GM23338 (cell line): ENCODE measurements at places on chromosomes 3 and 15. TPM values are rescaled to one million over a fixed set of nuclear protein-coding genes. Genes with fewer than 3 reads are reported as not detected.

The SCN11A gene
- total RNA-seq, result 0.08 and 0.14 TPM in 2 replicates

The TNNC1 gene
- total RNA-seq, result 1.7 and 6.5 TPM in 2 replicates

The ITIH1 gene
- total RNA-seq, result not detected in 2 replicates

The C3orf49 gene
- total RNA-seq, result not detected in 2 replicates

The TLR9 gene
- total RNA-seq, result not detected in 2 replicates

The SLC12A8 gene
- 10.1 and 15.9 TPM in 2 replicates for total RNA-seq

The COLQ gene
- 0.66 and 2.0 TPM in 2 replicates for total RNA-seq

The MASP1 gene
- total RNA-seq, result 1.6 and 5.9 TPM in 2 replicates

The UPK1B gene
- 0.66 TPM in 1 of 2 replicates, not detected in the other for total RNA-seq

The EXD1 gene
- total RNA-seq, result 0.07 TPM in 1 of 2 replicates, not detected in the other

The CA12 gene
- total RNA-seq, result 2.9 and 5.2 TPM in 2 replicates

- DNase-seq, result no peak
- no peak overlapping the region for H3K4me3 ChIP-seq
- no peaks in the 10 kb centered on the region for H3K36me3 ChIP-seq
- no peaks in the 10 kb centered on the region for H3K27me3 ChIP-seq
Observed at GRCh38 chr3:152394246-152394645, 125.5 kb downstream of the MBNL1 start.

DNA sequence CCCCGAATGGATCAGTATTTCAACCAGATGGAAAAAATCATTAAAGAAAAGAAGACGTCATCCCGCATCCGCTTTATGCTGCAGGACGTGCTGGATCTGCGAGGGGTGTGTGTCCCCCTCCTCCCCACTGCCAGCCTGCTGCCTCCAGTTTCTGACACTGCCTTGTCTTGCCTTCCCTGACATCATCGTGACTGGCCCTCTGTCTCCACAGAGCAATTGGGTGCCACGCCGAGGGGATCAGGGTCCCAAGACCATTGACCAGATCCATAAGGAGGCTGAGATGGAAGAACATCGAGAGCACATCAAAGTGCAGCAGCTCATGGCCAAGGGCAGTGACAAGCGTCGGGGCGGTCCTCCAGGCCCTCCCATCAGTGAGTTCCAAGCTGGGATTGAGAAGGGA, 10.9 kb downstream of the EIF4G1 start:
- no peak for DNase-seq
- H3K27me3 ChIP-seq, result no peaks in the 10 kb centered on the region
- no peak overlapping the region for H3K4me3 ChIP-seq
- no peak overlapping the region for H3K27ac ChIP-seq
- H3K36me3 ChIP-seq, result peaks cover 95% of the 10 kb centered on the region

DNA sequence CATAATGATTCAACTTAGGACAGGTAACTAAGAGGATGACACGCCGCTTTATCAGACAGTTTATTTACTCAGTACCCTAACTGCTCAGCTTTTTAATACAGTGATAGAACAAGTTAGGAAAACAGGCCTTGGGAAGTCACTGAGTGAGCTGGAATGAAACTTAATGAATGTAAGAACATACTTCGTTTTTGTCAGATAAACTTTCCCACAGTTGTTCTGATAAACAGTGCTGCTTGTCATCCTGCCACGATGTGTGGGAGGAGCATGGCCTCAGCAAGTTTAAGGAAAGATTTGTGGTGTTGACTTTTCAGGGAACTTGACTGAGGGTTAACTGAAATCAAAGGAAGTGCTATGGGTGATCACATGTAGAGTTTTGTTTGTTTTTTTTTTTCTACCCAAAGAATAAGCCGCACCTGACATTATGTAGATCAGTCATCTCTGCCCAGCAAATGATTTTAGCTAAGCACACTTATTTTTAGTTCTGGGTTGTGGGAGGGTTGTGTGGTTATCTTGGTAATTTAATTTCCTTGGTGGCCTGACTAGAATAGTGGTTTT, 5.6 kb upstream of the P2RY14 start:
- H3K4me1 ChIP-seq, result no peaks in the 10 kb centered on the region
- H3K4me3 ChIP-seq, result no peak overlapping the region
- no peaks in the 10 kb centered on the region for H3K36me3 ChIP-seq
- H3K27me3 ChIP-seq, result no peaks in the 10 kb centered on the region
- no peak overlapping the region for H3K27ac ChIP-seq

DNA sequence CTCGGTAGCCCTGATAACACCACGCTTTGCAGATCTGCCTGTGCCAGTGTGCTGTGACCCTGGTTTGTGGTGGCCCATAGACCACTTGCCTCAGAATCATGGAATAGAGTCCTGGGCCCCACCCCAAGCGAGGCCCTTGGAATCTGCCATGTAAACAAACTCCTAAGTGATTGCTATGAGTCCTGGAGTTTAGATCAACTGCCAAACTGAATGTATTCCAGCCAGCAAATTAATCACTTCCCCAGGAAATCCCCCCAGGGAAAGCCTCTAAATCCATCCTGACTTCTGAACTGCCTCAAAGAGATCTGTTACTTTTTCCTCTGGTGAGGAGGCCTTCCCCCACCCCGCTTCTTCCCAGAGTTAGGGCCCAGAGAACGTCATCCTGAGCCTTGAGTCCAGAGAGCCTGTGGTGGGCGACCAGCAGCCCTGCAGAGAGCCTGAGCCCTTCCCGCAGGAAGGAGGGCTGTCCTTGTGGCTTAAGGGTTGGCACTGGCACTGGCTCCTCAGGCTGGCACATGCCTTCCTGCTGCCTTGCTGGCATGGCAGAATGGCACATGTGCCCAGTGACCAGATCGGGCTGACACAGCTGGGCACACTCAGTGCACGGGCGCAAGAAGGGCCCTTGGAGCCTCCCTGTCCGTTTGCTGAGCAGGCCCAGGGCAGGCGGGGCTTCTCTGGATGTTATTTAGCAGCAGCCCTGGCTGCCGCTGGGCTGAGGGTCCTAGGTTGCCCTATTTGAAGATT, 50.6 kb upstream of the PLXNA1 start:
- no peak for DNase-seq
- H3K27me3 ChIP-seq, result no peaks in the 10 kb centered on the region
- no peak overlapping the region for H3K27ac ChIP-seq
- no peak overlapping the region for H3K4me3 ChIP-seq
- H3K4me1 ChIP-seq, result no peaks in the 10 kb centered on the region

GRCh38 chr3:9037144-9037711, 74.0 kb upstream of the RAD18 start:
- H3K27ac ChIP-seq, result no peak overlapping the region
- no peaks in the 10 kb centered on the region for H3K4me1 ChIP-seq
- no peaks in the 10 kb centered on the region for H3K27me3 ChIP-seq
- no peak overlapping the region for H3K4me3 ChIP-seq

- DNase-seq, result no peak
- no peak overlapping the region for H3K27ac ChIP-seq
- H3K27me3 ChIP-seq, result no peaks in the 10 kb centered on the region
- no peak overlapping the region for H3K4me3 ChIP-seq
- peaks cover 4% of the 10 kb centered on the region; the same call in 1 of the 2 replicates for H3K36me3 ChIP-seq
Observed at GRCh38 chr15:53328341-53328740, 431.1 kb downstream of the WDR72 start.

DNA sequence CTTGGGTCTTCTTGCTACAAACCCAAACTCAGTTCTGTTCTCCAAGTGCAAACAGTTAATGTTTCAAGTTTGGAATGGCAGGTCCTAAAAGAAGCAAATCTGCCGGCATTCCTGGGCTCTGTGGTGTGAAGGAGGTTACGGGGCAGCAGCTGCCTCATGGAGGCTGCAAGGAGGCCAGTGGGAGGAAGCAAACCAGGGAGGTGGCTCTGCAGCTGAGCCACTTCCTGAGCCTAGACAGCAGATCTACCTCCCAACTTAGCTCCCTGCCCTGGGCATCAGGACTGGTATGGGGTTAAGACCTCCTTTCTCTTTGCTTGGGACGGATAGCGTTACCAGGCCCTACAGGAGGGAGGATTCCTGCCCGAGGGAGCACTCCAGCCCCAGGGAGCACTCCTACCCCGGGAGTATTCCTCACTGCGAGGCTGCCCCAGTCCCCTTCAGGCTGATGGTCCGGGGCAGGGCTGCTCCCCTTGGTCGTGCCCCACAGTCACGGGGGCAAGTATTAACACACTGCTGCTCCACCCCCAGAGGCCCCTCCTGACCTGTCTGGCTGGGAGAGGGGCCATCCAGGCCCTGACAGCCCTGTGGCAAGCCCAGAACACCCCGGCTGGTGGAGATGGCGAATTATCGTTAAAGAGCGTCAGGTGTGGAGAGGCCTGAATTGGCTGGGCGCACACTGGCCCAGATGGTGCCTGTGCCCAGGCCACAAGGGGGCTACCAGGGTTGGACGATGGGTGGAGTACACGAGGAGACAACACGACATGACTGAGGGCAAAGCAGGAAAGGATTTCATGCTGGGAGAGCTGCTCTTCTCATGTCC, 129.9 kb downstream of the ATP10A start:
- no peaks in the 10 kb centered on the region for H3K36me3 ChIP-seq
- no peak for DNase-seq
- H3K27me3 ChIP-seq, result no peaks in the 10 kb centered on the region
- no peak overlapping the region for H3K4me3 ChIP-seq
- no peaks in the 10 kb centered on the region for H3K4me1 ChIP-seq

- H3K27ac ChIP-seq, result no peak overlapping the region
Observed at GRCh38 chr15:56891852-56892440, 26.5 kb upstream of the TCF12 start.

DNA sequence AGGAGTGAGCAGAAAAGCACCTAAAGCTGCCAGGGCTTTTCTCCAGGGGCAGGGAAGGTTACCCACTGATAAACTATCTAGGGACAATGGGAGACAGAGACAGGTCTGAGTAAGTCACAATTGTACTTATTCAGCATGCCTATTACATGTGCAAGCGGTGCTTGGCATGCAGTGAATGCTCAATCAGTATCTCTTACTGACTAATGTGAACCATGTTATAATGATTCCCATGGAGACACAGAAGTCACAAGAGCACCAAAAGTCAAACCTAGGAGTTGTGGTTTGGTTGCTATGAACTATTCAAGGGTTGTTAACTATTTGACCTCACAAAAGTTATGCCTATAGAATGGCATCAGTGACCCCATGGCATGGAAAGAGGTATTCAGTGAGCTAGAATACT, 50.0 kb upstream of the RASGRP1 start:
- H3K4me1 ChIP-seq, result no peaks in the 10 kb centered on the region
- DNase-seq, result no peak

DNA sequence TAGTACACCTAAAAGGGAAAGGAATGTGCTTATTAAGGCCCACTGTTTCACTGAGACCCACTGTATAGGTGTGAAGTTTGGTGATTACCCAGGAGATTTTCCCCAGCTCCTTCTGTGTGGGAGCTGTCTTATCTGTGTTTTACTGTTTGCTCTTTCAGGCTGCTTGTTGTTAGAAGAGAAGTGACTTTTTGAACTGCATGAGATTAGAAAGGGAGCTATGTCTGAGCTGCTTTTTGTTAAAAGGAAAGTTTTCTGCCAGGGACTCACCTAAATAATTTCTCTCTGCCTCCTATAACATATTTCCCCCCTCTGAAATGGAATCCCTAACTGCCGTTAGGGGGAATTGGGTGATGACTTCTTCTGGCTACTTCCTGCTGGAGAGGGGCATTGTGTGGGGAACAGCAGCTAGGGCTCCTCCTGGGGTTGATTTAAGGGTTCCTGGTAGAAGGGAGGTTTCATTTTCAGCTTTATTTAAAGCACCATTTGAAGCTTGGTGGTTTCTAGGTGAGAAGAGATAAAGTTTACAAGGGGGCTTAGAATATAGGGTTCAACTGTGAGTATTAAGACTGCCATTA, 77.1 kb upstream of the ATP11B start:
- no peak for DNase-seq
- no peaks in the 10 kb centered on the region for H3K36me3 ChIP-seq
- H3K4me3 ChIP-seq, result no peak overlapping the region
- H3K27me3 ChIP-seq, result no peaks in the 10 kb centered on the region

DNA sequence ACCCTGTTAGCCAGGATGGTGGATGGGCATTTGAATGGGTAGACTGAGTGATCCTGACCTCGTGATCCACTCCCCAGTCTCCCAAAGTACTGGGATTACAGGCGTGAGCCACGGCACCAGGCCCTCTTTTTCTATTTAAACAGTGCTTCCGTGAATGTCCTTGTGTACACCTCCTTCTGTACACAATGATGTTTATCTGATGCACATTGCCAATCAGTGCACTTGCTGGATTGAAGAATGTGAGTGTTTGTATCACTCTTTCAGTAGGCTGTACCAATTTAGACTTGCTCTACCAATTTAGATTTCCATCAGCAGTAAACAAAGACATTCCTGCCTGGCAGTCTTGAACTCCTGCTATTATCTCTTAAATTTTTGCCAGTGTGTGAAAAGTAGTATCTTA, 8.9 kb upstream of the ZNF619 start:
- H3K27ac ChIP-seq, result no peak overlapping the region
- no peaks in the 10 kb centered on the region for H3K4me1 ChIP-seq
- no peak overlapping the region for H3K4me3 ChIP-seq
- H3K27me3 ChIP-seq, result no peaks in the 10 kb centered on the region

GRCh38 chr15:99340347-99340746, 89.1 kb downstream of the LRRC28 start:
- no peaks in the 10 kb centered on the region for H3K36me3 ChIP-seq
- H3K4me3 ChIP-seq, result no peak overlapping the region
- H3K27ac ChIP-seq, result no peak overlapping the region
- H3K4me1 ChIP-seq, result no peaks in the 10 kb centered on the region
- DNase-seq, result no peak
- no peaks in the 10 kb centered on the region for H3K27me3 ChIP-seq

- DNase-seq, result no peak
- H3K27ac ChIP-seq, result no peak overlapping the region
- no peak overlapping the region for H3K4me3 ChIP-seq
- no peaks in the 10 kb centered on the region for H3K27me3 ChIP-seq
- H3K36me3 ChIP-seq, result no peaks in the 10 kb centered on the region
Observed at GRCh38 chr3:60461267-60461666, 790.0 kb downstream of the FHIT start.

- peak overlapping the region; percentile 91 for H3K4me3 ChIP-seq
- no peaks in the 10 kb centered on the region for H3K36me3 ChIP-seq
- no peak overlapping the region for H3K27ac ChIP-seq
- peaks cover 25% of the 10 kb centered on the region for H3K4me1 ChIP-seq
Observed at GRCh38 chr3:197750396-197750831, 731 bp downstream of the FYTTD1 start.

GRCh38 chr15:73851689-73852088, 21.7 kb upstream of the TBC1D21 start:
- H3K4me3 ChIP-seq, result no peak overlapping the region
- no peaks in the 10 kb centered on the region for H3K27me3 ChIP-seq
- H3K27ac ChIP-seq, result no peak overlapping the region
- peak; percentile 94 for DNase-seq
- H3K4me1 ChIP-seq, result no peaks in the 10 kb centered on the region
